ENCODE measurements at places on chromosomes 2 and 18.
A peak's percentile ranks its signal among the peaks of the same experiment; 100 is the strongest.

GRCh38 chr18:54749291-54749690 lies 79.0 kb upstream of the RAB27B start:
- no peak for DNase-seq

DNA sequence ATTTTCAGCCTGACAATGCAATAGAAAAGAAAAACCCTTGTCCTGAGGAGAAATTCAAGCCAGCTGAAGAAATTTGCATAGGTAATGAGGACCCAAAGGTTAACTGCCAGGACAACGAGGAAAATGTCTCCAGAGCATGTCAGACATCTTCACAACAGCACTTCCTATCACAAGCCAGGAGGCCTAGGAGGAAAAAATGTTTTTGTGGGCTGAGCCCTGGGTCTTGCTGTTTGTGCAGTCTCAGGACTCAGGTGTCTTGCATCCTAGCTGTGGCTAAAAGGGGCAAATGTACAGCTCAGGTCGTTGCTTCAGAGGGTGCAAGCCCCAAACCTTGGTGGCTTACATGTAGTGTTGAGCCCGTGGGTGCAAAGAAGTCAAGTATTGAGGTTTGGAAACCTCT lies 905.1 kb upstream of the FSHR start:
- DNase-seq, result no peak

DNA sequence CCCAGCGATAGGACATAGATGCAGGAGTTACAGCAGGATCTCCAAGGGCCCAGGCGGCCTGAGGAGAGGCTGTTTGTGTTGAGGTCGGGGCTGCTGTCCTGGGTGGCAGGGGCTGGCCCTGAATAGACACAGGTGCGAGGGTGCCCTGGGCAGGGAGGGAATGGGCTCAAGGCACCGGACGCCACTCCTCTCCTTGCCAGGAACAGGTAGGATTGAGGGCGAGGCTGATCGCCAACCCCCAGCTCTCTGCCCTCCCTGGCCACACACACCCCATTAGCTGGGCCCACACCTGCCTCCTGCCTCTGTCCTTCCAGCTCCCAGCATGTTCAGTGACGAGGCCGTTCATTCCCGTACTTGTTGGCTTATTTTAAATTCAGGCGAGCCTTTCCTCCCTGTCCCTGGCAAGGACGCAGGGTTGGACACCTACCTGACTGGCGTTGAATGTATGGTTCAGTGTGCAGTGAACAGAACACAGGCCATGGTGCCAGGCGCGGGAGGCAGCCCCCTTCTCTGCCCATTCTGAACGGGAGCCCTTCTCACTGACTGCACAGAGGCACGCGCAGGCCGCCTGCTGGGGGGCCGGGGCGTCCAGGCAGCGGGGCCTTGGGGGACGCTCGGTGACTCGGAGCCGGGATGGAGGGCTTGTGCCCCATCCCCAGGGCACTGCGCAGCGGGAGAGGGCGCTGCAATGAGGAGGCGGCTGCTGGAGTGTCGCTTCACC lies 41.3 kb upstream of the SNED1 start:
- no peak for DNase-seq

- no peak for DNase-seq
These were observed 95.1 kb downstream of the EHBP1 start for GRCh38 chr2:62800618-62801017.

DNA sequence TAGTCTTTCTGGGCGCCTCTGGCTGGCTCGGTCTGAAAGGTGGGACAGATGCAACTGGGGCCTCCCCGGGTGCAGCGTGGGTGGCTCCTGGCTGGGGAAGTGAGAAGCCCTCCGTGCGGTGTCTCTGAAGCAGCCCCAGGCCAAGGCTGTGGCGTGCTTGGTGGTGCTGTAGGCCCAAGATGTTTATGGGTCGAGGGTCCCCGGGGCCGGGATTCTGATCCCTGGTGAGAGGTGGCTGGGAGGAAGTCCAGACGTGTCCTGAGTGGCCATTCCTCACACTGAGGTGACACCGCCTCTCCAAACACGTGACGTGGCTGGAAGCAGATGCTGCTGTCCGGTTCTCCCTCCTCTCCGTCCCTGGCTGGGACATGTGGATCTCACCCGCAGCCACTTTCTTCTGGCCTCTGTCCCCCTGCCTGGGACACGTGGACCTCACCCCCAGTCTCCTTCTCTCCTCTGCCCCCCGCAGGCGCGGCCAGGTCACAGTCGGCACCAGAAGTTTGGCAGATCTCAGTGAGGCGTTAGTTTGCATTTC lies 12.6 kb downstream of the RTP5 start:
- DNase-seq, result no peak

DNA sequence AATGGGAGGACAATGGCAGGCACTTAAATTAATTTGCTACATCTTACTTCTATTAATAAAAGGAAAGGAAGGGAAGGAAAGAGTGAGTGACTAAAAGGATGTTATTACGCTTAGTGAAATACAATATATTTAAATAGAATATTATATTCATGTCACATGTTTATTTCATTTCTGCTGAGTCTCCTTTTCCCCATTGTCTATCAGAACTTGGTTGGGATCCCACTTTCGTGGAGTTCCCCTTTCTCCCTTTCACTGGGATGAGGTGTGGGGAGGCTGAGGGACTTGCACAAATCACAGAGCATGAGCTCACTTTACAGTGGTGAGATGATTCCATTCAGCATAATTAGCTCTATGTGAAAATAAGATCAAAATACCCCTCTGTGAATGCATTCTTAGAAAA lies 730.6 kb downstream of the TSN start:
- DNase-seq, result no peak

GRCh38 chr2:200744201-200744602 lies 67.5 kb upstream of the BZW1 start:
- DNase-seq, result no peak

DNA sequence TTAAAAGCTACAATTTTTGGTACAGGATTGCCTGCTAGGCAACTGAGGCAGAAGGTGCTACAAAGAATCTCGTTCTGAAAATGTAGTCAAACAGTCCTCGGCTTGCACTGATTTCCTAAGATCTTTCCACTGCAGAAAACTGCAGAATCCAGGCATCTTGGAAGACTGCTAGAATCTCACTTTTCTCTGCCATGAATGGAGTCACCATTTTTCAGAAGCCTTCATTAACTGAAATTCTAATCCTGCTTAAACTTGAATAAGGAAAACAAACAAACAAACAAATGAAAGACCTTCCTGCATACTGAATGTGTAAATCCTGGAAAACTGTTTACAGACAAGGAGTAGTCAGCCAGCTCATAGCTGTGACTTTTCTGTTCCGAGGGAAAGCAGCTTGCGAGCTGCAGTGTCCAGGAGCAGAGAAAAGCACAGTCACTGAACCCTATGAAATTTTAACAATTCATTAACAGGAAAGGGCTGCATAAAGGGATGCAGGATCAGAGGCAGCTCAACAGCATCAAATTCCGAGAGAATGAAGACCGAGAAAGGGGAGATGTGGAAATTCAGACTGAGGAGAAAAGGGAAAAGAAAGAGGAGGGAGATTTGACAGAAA lies 210.5 kb upstream of the PIK3C3 start:
- no peak for DNase-seq

- DNase-seq, result peak; percentile 71
These were observed 1.4 kb upstream of the YES1 start for GRCh38 chr18:813172-814071.

DNA sequence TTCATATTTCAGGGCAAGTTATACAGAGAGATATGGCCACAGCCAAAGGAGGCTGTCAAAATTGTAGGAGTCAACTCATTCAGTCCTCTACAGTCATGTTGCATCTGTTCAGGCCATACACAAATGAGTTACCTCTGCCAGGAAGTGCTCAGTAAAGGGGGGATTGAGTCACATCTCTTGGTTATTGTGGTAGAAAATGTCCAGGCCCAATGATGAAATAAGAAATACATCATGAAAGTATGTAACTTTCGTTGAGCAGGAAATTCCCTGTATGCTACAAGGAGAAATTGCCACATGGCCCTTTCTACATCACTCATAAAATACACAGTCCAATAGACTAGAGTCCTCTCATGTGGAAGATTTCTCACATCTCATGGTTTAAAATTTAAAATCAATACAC lies 103.9 kb upstream of the COL3A1 start:
- peak; percentile 36 for DNase-seq

DNA sequence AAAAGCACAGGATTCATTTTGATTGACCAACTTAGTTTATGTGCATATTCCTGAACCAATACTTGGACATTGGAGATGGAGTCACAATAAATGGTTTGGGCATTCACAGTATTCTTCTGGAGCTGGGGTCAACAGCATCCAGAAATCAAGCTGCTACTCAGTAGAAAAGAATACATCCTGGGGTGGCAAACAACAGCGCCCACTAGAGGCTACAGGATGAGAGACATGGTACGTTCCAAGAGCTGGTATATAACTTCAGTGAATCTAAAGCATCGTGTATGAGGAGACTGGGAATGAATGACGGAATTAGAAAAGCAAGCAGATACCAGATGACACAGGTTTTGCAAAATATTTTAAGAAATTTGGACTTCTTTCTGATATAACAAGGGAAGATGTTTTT lies 142.9 kb upstream of the FIGN start:
- no peak for DNase-seq

DNA sequence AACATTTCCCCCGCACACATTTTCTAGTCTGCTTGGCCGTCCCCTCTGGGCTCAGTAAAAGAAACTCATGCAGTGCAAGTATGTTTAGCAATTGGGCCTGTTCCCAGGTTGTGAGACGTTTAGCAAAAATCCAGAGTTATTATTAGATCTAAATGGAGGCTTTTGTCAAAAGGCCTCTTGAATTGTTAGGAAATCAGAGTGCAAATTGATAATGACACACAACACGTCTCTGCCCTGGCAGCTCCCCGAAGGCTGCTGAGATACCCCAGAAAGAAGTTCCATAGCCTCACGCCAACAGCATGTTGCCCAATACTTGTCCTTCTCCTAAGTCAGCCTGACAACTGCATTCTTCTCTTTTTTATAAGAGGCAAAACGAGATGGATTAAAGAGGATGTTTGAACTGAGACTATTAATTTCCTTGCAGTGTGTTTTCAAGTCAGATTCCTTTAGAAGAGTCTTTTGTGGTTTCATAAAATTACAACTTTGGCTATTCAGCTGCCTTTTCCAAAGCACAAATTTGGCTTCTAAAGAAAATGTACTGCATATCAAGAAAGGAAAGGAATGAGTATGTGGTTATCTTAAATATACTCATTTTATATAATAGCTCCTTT lies 202.2 kb downstream of the TRIB2 start:
- no peak for DNase-seq

GRCh38 chr2:180461761-180462160 lies 454.7 kb upstream of the CWC22 start:
- no peak for DNase-seq
